ENCODE measurements at places on chromosomes 1 and 21.

- DNase-seq: no peak
Measured at GRCh38 chr1:119747451-119747850, 21.3 kb downstream of the HMGCS2 start.

GRCh38 chr1:37951783-37952624 lies 5.2 kb upstream of the INPP5B start:
- DNase-seq: no peak

GRCh38 chr1:208302699-208303238 lies 58.6 kb upstream of the PLXNA2 start:
- DNase-seq: no peak

DNA sequence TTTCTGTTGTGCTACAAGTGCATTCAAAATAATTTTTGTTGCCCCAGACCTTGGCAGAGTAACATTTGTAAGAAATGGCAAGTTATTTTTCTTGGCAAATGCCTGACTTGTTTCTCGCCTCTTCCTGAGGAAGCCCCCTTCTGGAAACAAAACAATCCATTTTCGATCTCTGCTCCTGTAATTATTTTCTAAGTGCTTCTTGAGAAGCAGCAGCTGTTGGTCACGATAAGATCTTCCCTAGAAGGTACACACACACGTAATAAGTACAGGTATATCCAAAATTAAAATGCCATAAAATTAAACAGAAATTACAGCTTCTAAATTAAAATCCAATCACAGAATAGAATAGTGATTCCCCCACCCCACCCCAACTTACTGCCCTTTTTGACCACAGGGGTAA lies 47.3 kb downstream of the LPGAT1 start:
- DNase-seq: no peak

DNA sequence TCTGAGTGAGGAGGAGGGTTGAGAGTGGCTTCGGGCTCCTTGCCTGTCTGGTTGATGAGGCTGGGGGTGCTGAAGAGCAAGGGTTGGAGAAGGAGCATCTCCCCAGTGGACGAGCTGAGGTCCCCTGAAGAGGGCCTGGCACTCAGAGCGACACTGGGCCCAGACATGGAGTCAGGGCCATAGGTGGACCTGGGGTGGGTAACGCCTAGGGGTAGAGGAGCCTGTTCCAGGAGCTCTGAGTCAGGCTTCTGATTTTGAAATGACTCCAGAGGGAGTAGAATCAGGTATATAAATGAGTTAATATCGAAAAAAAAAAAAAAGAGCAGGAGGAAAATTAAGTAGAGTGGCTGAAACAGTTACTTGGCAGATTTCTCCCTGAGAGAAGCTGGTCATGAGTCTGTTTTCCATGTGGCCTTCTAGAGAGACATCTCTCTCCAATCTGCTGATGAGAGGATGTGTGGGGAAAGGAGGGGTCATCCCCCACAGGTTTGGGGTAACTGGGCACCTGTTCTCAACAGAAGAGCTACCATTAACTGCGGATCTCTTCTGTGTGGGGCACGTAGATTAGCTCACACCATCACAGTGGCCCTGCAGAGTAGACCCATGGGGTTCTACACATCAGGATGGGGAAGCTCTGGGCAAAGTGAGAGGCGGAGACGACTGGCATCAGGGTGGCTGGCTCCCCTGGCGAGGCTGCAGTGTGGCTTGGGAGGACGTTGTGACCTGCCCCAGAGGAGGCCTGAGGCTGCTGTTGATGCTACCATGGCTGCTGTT lies 115.5 kb downstream of the DHRS3 start:
- no peak for DNase-seq

- DNase-seq: no peak
Measured at GRCh38 chr1:98384461-98385141, 276.9 kb upstream of the SNX7 start.

GRCh38 chr1:158295791-158296190 lies 6.1 kb downstream of the CD1C start:
- DNase-seq: no peak

GRCh38 chr1:34361121-34361520 lies 184.4 kb downstream of the C1orf94 start:
- no peak for DNase-seq

GRCh38 chr1:7467476-7468175 lies 303.5 kb upstream of the VAMP3 start:
- DNase-seq: no peak

- DNase-seq: no peak
Measured at GRCh38 chr1:159849626-159850366, 12.7 kb downstream of the VSIG8 start.

GRCh38 chr1:228359613-228360532 lies 46.8 kb downstream of the TRIM11 start:
- DNase-seq: no peak

DNA sequence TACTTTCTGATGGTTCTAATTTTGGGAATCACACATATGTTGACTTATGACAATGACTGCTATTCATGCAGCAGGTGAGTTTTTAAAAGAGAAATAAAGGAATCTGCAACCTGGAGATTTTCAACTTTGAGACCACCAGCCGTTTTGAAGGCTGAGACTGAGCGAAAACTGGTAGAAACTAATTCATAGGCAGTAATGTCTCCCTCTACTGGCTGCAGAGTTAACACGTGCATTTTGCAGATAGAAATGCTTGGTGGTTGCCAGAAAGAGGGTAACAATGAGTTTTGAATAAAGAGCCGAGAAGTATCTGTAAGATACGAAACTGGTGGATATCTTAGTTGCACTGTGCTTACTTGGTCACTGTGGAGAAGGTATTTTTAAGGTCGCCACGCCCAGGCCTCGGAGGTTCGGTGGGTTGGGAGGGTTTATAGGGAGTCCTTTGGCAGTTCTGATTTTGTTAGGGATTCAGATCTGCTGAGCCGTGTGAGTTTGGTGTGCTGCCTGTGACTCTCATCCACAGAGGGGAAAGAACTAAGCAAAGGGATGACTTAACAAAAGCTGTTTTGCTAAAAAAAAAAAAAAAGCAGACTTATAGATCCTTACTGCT lies 83.0 kb downstream of the RYR2 start:
- DNase-seq: no peak

DNA sequence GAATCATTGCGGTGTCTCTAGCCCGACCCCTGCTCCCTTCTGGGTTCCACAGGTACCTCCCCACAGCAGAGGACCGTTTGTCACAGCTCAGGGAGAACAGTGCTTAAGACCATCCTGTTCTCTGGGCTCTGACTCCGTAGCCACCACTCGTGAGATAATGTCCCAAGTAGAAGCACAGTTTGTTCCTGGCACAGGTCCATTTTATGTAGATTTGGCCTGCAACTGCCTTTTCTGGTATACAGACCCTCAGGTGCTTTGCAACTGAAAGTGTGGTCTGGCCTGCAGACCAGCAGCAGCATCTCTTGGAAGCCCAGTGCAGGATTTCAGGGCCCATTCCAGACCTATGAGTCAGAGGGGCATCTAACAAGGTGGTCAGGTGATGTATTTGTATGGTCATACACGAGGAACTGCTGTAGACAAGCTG lies 28.4 kb upstream of the TMEM125 start:
- DNase-seq: no peak

DNA sequence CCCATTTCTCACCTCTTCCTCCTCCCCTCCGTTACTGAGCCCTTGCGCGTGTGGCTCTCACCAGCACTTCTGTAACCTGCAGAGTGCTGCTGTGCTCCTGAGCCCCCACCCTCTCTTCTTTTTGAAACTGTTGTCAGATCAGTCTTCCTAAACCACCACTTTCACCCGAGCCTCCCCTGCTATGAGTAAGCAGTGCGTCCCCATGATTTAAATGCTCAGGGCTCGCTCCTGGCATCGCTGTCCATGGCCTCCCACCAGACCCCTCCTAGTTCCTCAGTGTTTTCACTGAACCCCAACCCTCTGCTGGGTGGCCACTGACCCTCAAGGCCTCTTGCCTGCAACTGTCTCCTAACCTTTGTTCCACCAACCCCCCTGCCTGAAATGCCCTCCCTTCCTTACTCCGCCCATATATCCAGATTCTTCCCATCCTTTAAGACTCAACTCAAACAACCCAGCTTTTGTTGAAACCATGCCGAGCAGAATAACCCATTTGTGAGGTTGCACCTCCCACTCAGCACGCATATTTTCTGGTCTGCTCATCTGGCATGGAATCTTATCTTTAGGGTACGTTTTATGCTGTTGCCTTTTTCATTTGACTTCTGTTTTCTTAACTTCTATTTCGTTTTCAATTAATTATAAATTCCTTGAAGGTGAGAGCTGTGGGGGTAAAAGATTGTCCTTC lies 64.5 kb upstream of the FAM3B start:
- no peak for DNase-seq

GRCh38 chr1:207670192-207670591 lies 25.3 kb downstream of the CR1L start:
- no peak for DNase-seq

GRCh38 chr21:35995522-35996088 lies 64.7 kb downstream of the SETD4 start:
- no peak for DNase-seq

DNA sequence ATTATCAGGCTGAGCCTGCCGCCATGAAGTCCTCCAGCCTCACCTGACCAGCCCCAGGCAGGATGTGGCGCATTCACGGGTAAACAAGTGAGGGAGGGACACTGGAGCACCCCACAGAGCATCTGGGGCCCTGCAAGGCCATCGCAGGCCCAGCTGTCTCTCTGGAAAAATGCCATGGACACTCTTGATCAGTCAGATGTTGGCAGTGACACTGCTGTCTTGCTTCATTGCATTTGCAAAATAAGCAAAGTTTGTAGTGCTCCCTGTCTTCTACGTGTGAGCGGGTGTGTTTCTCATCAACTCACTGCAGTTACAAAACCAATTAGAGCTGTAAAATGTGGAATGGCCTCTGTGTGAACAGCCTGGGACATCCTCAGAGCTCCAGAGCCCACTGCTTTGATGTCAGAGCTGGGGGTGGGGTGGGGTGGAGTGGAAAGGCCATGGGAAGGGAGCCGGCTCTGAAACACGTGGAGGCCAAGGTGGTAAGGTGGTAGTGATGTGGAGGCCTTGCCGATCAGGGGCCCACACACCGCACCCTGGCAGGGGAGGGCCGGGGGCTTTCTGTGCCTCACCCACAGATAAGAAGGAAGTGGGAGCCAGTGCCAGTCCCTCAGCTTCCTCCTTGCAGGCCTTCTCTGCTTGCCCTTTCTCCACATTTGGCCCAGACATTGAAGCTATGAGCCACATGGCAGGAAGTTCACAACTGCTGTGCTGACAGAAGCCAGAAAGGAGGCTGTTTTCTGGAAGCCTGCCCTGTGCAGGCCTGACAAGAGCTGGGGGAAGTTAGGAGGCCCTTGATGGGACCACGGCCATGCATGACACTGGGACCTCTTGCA lies 254.9 kb downstream of the RHOU start:
- DNase-seq: no peak

DNA sequence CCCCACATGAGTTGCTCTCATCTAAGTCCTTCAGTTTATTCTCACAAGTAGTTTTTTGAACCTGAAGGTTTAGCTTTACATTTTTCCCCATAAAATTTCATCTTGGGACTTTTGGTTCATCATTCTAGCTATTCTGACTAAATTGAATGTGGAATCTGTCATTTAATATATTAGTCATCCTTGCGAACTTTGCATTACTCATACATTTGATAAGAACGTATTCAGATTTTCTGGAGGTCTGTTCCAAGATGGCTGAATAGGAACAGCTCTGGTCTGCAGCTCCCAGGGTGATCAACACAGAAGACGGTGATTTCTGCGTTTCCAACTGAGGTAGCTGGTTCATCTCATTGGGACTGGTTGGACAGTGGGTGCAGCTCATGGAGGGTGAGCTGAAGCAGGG lies 59.8 kb upstream of the CSF1 start:
- DNase-seq: no peak

DNA sequence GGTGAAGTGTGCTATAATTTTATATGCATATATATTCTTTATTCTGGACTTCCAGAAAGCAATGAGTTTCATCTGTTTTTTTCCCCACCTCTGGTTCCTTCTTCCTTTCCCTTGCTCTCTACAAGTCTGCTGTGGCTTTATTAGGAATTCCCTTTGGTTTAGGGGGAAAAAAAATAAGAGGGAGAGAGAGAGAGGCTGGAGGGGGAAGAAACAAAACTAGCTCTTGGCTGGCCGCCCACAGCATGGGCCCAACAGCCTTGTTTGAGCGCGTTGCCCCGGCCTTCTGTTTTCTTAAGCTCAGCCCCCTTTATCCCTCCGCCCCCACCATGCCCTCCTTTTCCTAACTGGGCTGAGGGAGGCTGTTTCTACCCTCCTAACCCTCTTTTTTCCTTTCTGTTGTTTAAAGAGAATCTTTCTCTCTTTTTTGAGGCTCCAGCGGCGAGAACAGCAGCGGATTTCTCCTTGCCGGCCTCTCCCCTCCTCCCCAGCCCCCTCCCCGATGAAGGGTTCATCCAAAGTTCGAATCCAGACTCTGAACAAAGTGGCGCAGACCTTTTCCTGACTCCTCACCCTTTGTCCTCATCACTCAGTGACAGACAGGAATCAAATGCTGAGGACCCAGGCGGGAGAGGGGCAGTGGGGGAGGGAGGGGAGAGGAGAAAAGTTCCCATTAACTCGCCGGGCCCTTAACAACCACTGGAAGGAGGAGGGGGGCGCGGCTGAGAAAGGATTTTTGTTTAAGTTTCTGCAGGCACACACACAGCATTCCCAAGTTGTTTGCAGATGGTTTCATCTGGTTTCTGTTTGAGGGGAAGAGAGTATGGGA lies 29.7 kb downstream of the PBX1 start:
- DNase-seq: no peak

- no peak for DNase-seq
Measured at GRCh38 chr1:115507901-115508300, 133.9 kb upstream of the VANGL1 start.

- no peak for DNase-seq
Measured at GRCh38 chr21:16837321-16837720, 675.5 kb upstream of the CXADR start.

DNA sequence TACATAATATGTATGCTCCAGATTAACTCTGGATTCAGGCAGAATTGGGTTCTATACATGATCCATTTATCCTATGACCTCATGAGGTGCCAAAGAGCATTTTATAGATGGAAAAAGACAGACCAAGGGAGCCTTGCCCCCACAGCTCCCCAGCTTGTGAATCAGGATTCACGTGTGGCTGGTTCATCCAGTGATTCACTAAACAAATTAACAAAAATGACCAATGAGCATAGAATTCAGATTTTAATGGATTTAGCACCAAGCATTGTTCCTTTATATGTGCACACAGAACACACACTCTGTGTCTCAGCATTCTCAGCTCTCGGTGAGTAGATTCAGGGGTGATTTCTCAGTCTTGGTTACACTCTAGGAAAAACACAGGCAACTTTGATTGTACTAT lies 51.7 kb upstream of the BARHL2 start:
- DNase-seq: no peak

- no peak for DNase-seq
Measured at GRCh38 chr1:14862114-14862771, 263.8 kb downstream of the KAZN start.
